Activated CD8-positive, alpha-beta memory T cell treated with anti-CD3 and anti-CD28 coated beads, Interleukin-2, amount 50 U/mL, for 4 hours (primary cell): ENCODE measurements at places on chromosomes 13 and 19.

DNA sequence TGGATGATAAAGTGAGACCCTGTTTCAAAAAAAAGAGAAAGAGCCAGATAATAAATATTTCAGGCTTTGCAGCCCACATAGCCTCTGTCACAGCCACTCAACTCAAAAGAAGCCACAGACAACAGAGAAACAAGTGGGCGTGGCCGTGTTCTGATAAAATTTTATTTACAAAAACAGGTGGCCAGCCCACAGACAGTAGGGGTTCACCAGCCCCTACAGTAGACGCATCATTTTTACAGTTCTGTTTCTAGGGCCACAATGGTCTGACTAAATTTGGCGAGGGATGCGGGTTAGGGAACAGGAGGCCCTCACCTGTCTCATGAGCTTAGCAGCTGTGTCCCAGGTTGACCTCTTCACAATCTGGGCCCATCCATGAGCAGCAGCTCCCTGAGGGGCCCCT lies 59.5 kb downstream of the ARHGEF18 start:
- no peak for DNase-seq

- DNase-seq: no peak
These were observed 800.2 kb upstream of the MIR17HG start for GRCh38 chr13:90547272-90547790.

DNA sequence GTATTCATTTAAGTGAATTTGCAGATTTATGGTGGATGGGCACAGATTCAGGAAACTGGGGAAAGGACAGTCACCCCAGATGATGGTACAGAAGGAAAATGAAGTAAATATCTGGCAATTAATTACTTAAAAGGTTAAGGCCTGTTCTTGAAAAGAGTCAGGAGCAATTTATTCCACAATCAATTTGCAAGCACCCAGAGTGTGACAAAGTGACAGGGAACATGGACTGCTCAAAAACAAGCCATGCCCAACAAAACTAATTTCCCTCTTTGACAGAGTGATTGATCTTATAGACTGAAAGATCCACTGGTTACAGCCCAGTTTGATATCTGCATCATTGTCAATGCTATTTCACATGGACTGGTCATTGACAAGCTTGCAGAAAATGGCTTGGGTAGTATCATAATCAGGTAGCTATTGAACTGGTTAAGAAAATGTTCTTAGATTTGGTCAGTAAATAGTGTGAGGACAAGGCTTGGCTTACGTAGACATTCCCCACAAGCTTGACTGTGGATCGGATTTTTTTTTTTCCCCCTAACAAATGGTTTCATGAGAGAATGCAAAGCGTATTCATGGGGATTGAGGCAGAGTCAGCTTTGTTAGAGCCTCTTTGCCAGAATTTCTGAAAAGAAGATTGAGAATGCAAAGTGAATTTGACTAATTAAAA lies 584.6 kb downstream of the GPC6 start:
- DNase-seq: no peak

DNA sequence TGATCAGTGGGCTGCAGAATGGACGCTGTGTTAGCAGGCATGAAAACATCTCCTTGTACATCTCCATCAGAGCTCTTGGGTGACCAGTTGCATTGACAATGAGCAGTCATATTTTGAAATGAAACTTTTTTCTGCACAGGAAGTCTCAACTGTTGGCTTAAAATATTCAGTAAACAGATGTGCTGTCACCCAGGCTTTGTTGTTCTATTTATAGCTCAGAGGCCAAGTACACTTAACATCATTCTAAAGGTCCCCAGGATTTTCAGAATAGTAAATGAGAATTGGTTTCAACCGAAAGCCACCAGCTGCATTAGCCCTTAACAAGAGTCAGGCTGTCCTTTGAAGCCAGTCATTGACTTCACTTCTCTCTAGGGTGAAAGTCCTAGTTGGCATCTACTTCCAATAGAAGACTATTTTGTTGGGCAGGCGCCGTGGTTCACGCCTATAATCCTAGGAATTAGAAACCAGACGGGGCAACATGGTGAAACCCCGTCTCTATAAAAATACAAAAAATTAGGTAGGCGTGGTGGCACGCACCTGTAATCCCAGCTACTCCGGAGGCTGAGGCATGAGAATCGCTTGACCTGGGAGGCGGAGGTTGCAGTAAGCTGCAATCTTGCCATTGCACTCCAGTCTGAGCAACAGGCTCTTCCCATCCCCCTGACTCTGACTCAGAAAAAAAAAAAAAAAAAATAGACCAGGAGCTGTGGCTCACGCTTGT lies 7.9 kb upstream of the PDE4A start:
- DNase-seq: no peak

GRCh38 chr13:34943436-34944273 lies 1.6 kb downstream of the NBEA start:
- DNase-seq: no peak

DNA sequence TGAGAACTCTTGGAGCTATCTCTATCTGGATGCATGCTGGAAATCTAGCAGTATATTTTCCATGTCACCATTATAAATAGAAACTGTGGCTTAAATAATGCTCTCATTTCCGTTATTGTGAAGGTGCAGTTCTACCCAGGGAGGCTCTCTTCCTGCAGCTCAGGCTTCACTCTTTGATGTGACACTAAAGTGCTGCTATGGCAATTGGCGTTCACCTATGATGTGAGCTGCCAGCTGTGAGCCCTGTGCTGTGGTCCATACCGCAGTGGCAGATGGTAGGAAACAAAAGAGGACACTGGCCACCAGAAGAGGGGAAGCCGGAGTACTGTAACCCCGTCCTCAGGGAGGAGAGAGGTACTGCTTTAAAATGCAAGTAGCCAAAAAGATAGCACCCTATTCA lies 40.6 kb upstream of the ZNF681 start:
- peak; percentile 20 for DNase-seq

DNA sequence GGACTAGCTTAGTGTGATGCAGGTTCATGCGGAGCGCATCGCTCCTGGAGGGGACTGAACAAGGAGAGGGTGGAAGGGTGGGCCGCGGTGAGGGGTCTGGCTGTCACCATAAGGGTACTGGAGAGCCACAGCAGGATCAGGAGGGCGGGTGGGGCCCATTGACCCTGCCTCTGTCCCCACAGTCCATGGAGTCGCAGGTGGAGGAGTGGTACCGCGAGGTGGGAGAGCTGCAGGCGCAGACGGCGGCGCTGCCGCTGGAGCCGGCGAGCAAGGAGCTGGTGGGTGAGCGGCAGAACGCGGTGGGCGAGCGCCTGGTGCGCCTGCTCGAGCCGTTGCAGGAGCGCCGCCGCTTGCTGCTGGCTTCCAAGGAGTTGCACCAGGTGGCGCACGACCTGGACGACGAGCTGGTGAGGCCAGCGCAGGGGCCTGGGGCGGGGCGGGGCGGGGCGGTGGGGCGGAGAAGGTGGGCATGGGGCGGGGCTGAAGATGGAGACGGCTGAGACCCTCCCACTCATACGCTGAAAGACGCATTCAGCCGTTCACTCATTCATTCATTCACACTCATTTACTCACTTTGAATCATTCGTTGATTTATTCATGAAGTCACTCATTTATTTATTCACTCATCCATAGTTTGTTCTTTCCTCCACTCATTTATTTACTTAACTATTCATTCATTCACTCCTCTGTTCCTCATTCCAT lies 27.5 kb upstream of the SHKBP1 start:
- peak; percentile 78 for DNase-seq

- DNase-seq: no peak
These were observed 2.0 kb upstream of the GAPDHS start for GRCh38 chr19:35531291-35531690.

- peak; percentile 28 for DNase-seq
These were observed 23.4 kb downstream of the ZDHHC20 start for GRCh38 chr13:21435687-21436151.

DNA sequence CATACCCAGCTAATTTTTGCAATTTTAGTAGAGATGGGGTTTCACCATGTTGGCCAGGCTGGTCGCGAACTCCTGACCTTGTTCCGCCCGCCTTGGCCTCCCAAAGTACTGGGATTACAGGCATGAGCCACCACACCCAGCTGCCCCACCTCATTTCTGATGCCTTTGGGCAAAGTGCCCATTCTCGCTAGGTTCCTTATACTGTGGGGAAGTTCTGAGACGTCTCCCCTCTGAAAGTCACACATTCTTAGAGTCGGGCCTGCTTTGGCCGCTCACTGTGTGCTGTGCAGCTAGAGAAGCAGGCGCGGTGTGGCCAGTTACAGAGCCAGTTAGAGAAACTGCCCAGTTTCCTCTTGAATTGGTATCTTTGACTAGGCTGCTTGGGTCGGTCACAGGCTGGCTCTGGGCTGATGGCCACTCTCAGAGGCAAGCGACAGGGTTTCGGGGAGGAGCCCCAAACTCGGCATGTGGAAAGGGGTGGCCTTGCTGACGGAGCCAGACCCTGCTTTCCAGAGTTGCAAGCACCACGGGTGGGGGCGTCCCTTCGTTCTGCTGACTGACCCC lies 18.0 kb downstream of the PRAM1 start:
- DNase-seq: no peak

GRCh38 chr13:49454388-49455006 lies 10.4 kb downstream of the SETDB2 start:
- DNase-seq: no peak

DNA sequence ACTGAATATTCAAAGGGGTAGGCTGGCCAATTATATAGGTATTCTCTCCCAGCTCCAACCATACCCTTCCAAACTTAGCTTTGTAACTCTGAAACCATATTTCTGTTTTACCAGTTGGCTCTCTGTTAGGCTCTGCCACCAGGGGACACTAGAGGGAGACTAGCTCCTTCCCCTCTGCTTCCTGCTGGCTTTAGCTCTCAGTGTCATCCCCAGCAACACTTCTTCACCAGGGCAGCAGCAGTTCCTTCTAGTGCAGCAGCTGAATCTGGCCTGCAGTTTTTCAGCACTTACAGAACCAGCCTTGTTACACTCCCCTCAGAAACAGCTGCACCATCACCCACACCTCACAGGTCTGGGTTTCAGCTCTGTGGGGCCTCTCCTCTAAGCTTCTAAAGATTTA lies 51.0 kb upstream of the DOCK9 start:
- DNase-seq: peak; percentile 28

- DNase-seq: no peak
These were observed 667.0 kb downstream of the LIG4 start for GRCh38 chr13:107548338-107548737.

DNA sequence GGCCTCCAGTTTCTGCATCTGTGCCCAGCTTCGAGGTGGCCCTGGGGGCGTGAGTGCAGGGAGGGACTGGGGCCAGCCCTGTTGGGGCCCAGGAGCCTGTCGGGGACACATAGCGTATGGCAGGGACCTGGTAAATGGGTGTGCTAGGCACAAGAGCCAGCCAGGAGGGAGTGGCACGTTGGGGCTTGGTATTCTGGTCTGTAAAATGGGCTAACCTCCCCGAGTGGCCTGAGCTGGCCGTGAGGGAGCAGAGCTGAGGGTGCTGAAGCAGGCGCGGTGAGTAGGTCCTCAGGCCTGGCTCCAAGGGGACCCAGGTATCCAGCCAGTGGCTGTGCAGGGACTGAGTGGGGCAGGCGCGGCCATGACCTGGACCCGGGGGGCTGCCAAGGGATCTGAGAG lies 4.3 kb downstream of the PTOV1 start:
- DNase-seq: no peak

- DNase-seq: no peak
These were observed 165.5 kb upstream of the KLF12 start for GRCh38 chr13:74299721-74300120.

GRCh38 chr13:92074658-92075057 lies 676.2 kb downstream of the GPC5 start:
- DNase-seq: no peak

- no peak for DNase-seq
These were observed 52.5 kb downstream of the ARHGAP35 start for GRCh38 chr19:46913198-46913851.

- DNase-seq: peak; percentile 71
These were observed 4.4 kb upstream of the PLEKHF1 start for GRCh38 chr19:29660835-29661234.

GRCh38 chr13:50842251-50842989 lies 1.1 kb downstream of the DLEU7 start:
- DNase-seq: no peak

DNA sequence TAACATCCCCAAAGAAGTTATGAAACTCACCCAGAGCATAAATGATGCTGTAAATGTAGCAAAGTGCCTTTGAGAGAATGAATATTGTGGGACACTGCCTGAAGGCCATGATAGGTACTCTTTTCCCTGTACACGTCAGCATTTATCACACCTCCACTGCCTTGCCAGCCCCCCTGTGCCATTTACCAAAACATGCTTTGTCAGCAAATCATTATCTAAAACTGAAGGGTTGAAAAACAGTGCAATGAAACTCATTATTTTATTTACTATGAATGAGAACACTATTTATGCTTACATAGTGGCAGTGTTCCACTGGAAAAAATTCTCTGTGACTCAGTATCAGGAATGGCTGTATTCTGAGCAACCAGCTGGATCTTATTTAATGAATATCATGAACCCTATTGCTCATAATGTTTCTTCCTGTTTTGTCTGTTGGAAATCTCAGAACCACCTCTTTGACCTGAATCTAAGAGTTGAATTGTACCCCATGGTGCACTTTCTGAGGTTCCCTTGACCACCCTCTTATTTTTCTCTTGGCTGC lies 564.1 kb downstream of the DCT start:
- DNase-seq: no peak

- DNase-seq: no peak
These were observed 37.1 kb downstream of the UTP14C start for GRCh38 chr13:52061587-52061986.

DNA sequence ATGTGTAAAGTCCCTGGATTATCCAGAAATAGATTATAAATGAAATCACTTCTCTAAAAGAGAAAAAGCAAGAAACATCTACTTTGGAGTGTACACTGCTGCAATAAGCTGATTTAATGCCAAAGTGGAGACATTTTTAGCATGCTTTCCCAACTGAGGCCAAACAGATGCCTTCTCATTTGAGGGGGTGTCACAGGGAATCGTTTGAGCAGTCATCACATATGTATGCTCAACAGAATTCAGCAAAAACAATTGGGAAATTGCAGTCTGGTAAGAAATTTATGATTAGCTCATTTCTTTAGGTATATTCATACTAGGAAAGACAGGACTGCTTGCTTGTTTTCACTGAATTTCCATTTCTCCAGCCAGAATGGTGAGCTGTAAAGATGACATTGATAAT lies 27.3 kb upstream of the TPP2 start:
- DNase-seq: no peak

DNA sequence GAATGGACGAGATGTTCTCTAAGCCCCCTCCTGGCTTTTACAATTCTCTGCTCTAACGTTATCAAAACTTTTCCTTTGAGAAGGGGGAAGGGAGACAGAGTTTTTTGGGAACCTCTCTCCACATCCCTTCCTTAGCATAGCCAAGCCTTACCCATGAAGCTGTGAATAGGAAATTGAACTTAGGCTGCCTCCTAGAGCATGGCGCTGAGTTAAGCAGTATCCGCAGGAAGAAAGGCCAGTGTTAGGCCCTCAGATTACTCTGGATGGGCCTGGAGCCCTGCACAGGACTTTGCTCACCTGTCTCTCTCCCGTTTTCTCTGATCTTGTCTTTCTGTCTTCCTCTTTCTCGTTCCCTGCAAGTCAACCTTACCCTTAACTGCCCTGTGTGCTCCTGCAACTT lies 39.6 kb downstream of the CYP2B6 start:
- DNase-seq: no peak

DNA sequence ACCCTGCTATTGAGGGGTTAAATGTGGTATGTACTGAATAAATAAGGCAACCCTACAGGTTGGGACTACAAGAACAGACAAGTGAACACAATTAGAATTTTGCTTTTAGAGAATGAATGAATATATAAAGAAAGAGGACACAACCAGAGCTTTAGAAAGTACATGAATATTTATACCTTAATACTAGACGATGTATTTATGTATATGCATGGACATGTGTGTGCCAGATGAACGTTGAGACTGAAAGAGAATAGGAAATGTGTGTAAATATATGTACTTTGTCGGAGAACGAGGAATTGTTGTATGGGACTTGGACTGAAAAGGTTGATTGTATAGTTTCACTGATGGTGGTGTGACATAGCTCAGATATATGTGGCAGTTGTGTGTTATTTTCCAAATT lies 9.3 kb upstream of the COG6 start:
- no peak for DNase-seq
